Endodermal cell (in vitro differentiated cells): ENCODE measurements at places on chromosomes 1 and 21. TPM values are rescaled to one million over a fixed set of nuclear protein-coding genes. Genes with fewer than 3 reads are reported as not detected.

DNA sequence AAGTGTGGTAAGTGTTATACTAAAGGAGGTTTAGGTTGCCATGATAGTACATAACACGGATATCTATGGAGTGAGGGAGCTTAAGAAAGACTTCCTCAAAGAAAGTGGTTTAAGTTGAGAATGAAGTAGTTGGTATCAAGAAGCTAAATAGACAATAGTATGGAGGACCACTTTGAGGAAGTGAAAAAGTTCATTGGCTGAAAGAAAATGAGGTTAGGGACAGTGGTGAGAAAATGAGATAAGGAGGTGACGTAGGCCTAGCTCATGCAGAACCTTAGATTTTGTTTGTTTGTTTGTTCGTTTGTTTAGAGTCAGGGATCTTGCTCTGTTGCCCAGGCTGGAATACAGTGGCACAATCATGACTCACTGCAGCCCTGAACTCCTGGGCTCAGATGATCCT lies 72.2 kb upstream of the PPIH start:
- DNase-seq, result no peak

DNA sequence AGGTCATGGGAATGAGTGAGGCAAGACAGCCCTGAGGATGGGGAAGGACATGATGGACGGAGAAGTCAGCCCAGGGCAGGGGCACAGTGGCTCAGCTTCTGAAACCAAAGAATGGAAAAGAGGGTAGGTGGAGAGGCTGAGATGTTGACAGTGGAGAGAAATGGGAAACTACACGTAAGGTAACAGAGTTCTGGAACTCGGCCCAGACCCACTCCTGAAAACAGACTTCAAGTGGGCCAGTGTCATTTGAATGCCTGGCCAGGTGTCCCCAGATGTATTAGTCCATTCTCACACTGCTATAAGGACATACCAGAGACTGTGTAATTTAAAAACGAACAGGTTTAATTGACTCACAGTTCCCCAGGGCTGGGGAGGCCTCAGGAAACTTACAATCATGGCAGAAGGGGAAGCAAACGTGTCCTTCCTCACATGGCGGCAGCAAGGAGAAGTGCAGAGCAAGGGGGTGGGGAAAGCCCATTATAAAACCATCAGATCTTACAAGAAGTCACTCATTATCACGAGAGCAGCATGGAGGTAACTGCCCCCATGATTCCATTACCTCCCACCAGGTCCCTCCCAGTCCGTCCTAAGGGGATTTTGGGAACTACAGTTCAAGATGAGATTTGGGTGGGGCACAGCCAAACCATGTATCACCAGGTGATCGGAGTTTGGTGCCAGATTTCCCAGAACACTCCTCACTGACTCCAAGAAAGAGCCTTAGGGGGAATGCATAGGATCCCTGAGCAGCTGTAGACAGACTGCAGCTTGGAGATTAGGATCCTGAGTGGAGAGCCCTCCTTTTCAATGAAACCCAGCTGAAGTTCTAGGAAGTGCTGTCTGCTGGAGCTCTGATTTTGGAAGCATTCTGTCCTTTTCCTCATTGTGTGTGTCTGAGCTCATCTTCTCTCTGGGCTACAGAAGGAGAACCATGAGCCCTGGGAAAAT lies 40.3 kb downstream of the FHAD1 start:
- peak; percentile 23 for DNase-seq

DNA sequence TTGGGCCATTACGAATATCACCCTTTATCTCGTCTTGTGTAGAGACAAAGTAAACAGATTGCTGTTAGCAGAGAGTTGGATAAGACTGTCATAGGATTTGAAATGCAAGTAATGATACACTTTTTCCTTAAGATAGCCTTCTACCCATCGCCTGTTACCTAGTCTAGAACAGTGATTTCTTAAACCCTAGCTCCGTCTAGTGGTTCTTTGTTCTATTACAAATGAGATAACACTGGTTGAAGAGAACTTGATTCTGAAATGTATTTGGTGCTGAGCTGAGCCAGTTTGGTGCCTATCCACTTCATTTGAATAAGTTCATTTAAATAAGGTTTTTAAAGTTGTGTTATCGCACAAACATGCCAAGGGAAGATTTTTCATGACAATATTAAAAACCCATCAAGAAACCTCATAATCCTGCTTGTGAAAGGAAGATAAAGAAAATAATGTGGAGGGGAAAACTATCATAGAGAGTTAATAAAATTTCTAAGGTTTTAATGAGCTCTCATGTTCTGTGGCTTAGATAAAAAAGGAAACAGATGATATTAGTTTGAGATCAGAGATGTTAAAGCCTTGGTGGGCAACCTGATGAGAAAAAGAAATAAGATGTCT lies 1.5 kb upstream of the KCNH1 start:
- DNase-seq, result no peak

DNA sequence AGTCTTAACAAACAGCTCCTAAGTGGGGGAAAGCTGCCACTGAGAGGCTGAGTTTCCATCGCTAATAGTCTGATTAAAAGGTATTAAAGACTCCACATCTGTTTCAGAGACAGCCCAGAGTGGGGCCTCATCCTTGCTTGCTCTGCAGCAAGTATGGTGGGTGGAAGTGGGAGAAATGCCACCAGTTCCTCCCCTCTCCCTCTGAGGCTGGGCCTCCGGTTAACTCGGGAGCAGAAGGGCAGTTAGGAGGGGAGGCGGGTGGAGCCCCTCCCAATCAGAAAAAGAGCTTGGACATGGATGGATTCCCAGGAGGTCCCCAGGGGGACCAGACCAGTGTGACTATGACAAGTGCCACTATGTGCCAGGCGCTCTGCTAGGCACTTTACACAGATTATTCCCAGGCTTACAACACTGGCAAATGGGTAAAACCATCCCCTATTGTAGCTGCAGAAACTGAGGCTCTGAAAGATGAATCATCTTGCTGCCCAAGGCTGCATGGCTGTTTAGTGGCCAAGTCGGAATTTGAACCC lies 11.4 kb upstream of the ASCL5 start:
- DNase-seq, result no peak

The AGMAT gene
- 3.7 to 4.0 TPM (median 3.8 TPM) in 3 replicates for total RNA-seq

The ADAMTS5 gene
- 0.31 to 0.48 TPM (median 0.33 TPM) in 3 replicates for total RNA-seq

The SYPL2 gene
- total RNA-seq, result 0.38 and 0.64 TPM in 2 replicates
